Endodermal cell (in vitro differentiated cells): ENCODE measurements at places on chromosomes 5 and 9. TPM values are rescaled to one million over a fixed set of nuclear protein-coding genes. Genes with fewer than 3 reads are reported as not detected.

OGN gene
- not detected in 2 replicates for total RNA-seq

CDX1 gene
- total RNA-seq = not detected in 3 replicates

CAMK2A gene
- 0.31 TPM in 1 of 2 replicates, not detected in the other for total RNA-seq

TRIO gene
- 92.1 and 109 TPM in 2 replicates for total RNA-seq

RAPGEF6 gene
- total RNA-seq = 15.6 and 19.2 TPM in 2 replicates

ADAMTS16 gene
- total RNA-seq = 7.4 and 11.1 TPM in 2 replicates

BARX1 gene
- total RNA-seq = 10.8 TPM in 1 of 3 replicates, not detected in the others

IFNB1 gene
- not detected in 2 replicates for total RNA-seq

SPINK7 gene
- not detected in 2 replicates for total RNA-seq

ITGA1 gene
- total RNA-seq = 0.33 and 1.7 TPM in 2 replicates

PCDHGA3 gene
- total RNA-seq = 2.7 and 4.3 TPM in 2 replicates

RLN2 gene
- total RNA-seq = 4.2 to 7.9 TPM (median 6.5 TPM) in 3 replicates

PCA3 gene
- not detected in 3 replicates for total RNA-seq

SNAPC4 gene
- total RNA-seq = 18.0 and 19.3 TPM in 2 replicates

ROR2 gene
- total RNA-seq = 104 to 122 TPM (median 109 TPM) in 3 replicates

SH3GL2 gene
- total RNA-seq = 2.1 and 3.7 TPM in 2 replicates

UGT3A1 gene
- 4.2 and 4.7 TPM in 2 replicates for total RNA-seq

NMUR2 gene
- total RNA-seq = not detected in 3 replicates

NUTM2G gene
- total RNA-seq = not detected in 2 replicates

CDHR2 gene
- 0.31 to 1.0 TPM (median 0.89 TPM) in 3 replicates for total RNA-seq

ACSL6 gene
- total RNA-seq = 0.04 TPM in 1 of 3 replicates, not detected in the others

GPR150 gene
- total RNA-seq = 0.22 to 0.45 TPM (median 0.29 TPM) in 3 replicates

STPG3 gene
- total RNA-seq = 0.25 TPM in 1 of 2 replicates, not detected in the other

SOX30 gene
- 0.36 and 0.48 TPM in 2 replicates for total RNA-seq

SKP2 gene
- 65.9 to 96.5 TPM (median 91.1 TPM) in 3 replicates for total RNA-seq

LRSAM1 gene
- 17.8 and 19.8 TPM in 2 replicates for total RNA-seq

AHRR gene
- total RNA-seq = 1.3 and 2.0 TPM in 2 replicates

MARCHF11 gene
- total RNA-seq = 18.6 and 19.9 TPM in 2 replicates

WDR36 gene
- 23.1 to 32.0 TPM (median 31.7 TPM) in 3 replicates for total RNA-seq

GABRA6 gene
- total RNA-seq = not detected in 2 replicates

SH3TC2 gene
- 0.27 to 0.50 TPM in 2 of 3 replicates, not detected in the other for total RNA-seq

LVRN gene
- total RNA-seq = 0.38 to 2.0 TPM (median 0.48 TPM) in 3 replicates

PSD2 gene
- total RNA-seq = 0.43 and 0.55 TPM in 2 replicates

LRRC8A gene
- total RNA-seq = 31.5 to 61.0 TPM (median 54.6 TPM) in 3 replicates

TIMD4 gene
- total RNA-seq = 0.45 TPM in 1 of 2 replicates, not detected in the other

PCDHGA8 gene
- 1.7 and 3.0 TPM in 2 replicates for total RNA-seq

ANKRD18A gene
- 8.0 and 8.4 TPM in 2 replicates for total RNA-seq

PCDHGB5 gene
- total RNA-seq = 13.9 and 17.3 TPM in 2 replicates

C5orf52 gene
- total RNA-seq = not detected in 3 replicates

PCDHB4 gene
- total RNA-seq = 2.3 and 3.3 TPM in 2 replicates

GOLGA1 gene
- 8.8 and 10.6 TPM in 2 replicates for total RNA-seq

BTNL3 gene
- not detected in 2 replicates for total RNA-seq

KIF20A gene
- total RNA-seq = 58.0 and 62.8 TPM in 2 replicates

IGIP gene
- total RNA-seq = 2.0 to 2.7 TPM (median 2.5 TPM) in 3 replicates

ECPAS gene
- 54.7 to 67.6 TPM (median 65.1 TPM) in 3 replicates for total RNA-seq

GFI1B gene
- 0.29 and 0.44 TPM in 2 replicates for total RNA-seq

PCDHGA6 gene
- 0.49 to 0.55 TPM (median 0.50 TPM) in 3 replicates for total RNA-seq

TICAM2 gene
- 1.1 and 1.5 TPM in 2 replicates for total RNA-seq

ARHGEF37 gene
- total RNA-seq = 0.93 to 2.0 TPM (median 1.3 TPM) in 3 replicates

SAXO1 gene
- 0.04 and 0.23 TPM in 2 replicates for total RNA-seq

GPRIN1 gene
- 4.5 and 4.8 TPM in 2 replicates for total RNA-seq

SPOUT1 gene
- 34.8 to 76.7 TPM (median 66.9 TPM) in 3 replicates for total RNA-seq
